Stimulated activated CD4-positive, alpha-beta T cell treated with anti-CD3 and anti-CD28 coated beads, Interleukin-4, amount 100 ng/mL, for 24 hours (primary cell): ENCODE measurements at places on chromosomes 5 and 9.

- no peak for DNase-seq
Measured at GRCh38 chr5:136020001-136020382, 8.8 kb upstream of the TGFBI start.

DNA sequence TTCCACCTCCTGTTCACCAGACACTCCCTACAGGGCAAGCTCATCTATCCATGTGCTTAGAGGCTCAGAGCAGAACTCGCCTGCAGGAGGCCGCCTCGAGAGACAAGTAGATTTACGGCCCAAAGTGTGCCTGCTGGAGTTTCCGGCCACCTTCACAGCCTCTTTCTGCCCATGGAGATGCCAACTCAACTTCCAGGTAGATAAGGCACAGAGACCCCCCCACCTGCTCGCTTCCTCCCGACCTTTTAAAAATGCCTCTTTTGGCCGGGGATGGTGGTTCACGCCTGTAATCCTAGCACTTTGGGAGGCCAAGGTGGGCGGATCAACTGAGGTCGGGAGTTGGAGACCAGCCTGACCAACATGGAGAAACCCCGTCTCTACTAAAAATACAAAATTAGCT is 46.6 kb downstream of the EXD3 start:
- DNase-seq, result no peak

GRCh38 chr5:126069329-126069728 is 353.9 kb upstream of the GRAMD2B start:
- no peak for DNase-seq

DNA sequence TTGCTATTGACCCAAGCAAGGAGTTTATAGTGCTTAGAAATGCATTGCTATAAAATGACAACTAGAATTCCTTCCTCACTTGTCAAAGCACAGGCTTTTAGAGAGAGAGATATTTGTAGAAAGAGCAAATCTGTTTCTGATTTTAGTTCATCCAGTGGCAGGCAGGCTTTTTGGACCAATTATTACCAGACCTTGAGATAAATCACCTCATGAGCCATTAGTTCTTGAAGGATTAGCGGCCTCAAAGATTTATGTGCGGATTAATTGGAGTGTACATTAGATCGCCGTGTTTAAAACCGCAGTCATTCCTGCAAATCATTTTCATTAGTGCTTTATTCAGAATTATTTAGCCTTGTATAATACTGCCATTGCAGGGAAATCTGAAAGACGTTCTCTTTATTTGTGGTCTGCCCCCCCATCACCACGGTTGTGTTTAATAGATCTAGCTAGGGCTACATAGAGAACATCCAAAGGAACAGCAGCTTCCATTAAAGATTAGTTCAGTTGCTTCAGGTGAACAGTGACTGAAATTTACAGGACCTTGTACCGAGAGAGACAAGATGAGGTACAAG is 28.8 kb upstream of the TJP2 start:
- DNase-seq, result no peak

- DNase-seq, result no peak
Measured at GRCh38 chr5:144209361-144209760, 38.7 kb downstream of the KCTD16 start.

GRCh38 chr9:117444501-117444900 is 29.6 kb upstream of the ASTN2 start:
- no peak for DNase-seq

GRCh38 chr9:73611032-73611431 is 459.4 kb downstream of the ANXA1 start:
- no peak for DNase-seq

GRCh38 chr9:33029231-33029786 is 4.2 kb downstream of the DNAJA1 start:
- no peak for DNase-seq

DNA sequence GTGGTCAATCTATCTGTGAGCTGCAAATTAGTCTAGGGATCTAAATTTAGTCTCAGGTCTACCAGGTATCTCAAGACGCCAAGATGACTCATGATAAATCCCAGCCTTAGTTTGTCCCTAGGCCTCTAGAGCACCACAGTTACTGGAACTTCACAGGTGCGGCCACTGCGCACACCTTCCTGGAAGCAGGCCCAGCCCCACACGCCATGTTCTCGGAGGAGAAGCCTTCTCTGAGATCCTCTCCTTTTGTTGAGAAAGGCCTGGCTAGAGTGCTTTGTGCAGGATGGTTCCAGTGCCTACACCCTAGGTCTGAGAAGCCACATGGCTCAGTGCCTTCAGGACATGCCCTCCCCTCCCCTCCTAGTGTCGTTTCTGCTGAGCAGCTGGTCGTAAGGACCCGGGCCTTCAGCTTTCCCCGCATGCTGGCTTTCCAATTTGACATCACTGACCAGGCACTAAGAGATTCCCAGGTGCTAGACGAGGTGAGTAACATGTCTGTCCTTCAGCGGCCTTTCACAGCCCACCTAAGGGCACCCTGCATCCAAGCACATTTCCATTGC is 51.9 kb downstream of the IPPK start:
- DNase-seq, result no peak

GRCh38 chr9:31304576-31304975 is 1079.9 kb upstream of the ACO1 start:
- DNase-seq, result no peak

- DNase-seq, result no peak
Measured at GRCh38 chr5:139969318-139969717, 73.8 kb downstream of the NRG2 start.

GRCh38 chr9:125460883-125461635 is 199.4 kb downstream of the GAPVD1 start:
- no peak for DNase-seq

- no peak for DNase-seq
Measured at GRCh38 chr9:116300360-116300870, 146.8 kb downstream of the PAPPA start.

GRCh38 chr9:37337301-37337890 is 85.1 kb upstream of the GRHPR start:
- no peak for DNase-seq

DNA sequence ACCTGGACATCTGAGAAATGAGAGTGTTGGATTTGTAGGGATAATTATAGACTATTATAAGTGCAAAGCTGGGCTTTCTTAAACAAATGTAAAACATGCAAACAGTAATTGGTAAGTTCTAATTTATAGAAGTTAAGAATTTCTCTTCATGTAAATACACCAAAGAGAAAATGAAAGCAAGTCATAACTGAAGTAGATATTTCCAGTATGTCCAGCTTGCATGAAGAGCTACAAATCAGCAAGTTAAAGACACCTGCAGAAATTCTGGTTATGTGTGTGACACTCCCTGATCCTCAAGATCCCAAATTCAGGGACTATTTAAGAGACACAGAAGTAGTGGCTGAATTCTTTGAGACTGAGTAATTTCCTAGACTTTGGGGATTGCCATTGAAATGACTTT is 308.9 kb downstream of the TLE4 start:
- no peak for DNase-seq

GRCh38 chr9:70046274-70047070 is 2.8 kb downstream of the MAMDC2 start:
- no peak for DNase-seq

DNA sequence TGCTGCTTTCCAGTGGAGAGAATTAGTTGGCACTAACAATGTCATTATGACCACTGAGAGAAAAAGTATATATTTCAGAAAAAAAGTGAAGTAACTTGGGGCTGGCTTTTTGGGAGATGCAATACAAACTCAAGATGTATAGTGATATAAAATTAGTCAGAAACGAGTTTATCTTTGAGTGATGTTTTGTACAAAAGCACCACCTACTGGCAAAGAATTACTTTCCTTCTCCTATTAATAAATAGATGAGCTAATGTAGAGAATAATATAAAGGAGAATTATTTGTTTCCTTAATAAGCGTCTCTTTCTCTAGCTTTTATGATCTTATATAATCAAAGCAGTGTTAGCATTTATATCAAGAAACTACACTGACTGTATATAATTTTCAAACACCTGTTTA is 158.8 kb downstream of the MEF2C start:
- DNase-seq, result no peak

- no peak for DNase-seq
Measured at GRCh38 chr5:155530046-155530445, 516.5 kb downstream of the KIF4B start.

DNA sequence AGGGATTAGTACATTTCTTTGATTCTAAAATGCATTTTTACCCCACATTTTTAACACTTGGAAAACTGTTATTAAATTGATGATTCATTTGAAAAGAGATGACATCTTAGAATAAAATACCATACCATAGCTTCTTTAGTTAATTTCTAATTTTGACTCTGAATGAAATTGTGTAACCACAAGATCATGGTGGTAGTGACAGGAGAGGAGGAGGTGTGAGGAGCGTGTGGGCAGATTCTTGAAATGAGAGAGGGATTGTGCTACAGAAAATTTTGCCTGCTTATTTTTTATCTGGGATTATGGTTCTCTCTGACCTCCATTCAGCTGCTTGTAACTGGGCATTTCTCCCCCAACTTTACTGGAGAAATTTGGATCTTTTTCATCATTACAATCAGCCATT is 173.3 kb upstream of the CLINT1 start:
- DNase-seq, result no peak

- no peak for DNase-seq
Measured at GRCh38 chr9:22693156-22693555, 246.5 kb downstream of the DMRTA1 start.

- DNase-seq, result no peak
Measured at GRCh38 chr9:82242285-82242963, 253.9 kb downstream of the SPATA31D1 start.

DNA sequence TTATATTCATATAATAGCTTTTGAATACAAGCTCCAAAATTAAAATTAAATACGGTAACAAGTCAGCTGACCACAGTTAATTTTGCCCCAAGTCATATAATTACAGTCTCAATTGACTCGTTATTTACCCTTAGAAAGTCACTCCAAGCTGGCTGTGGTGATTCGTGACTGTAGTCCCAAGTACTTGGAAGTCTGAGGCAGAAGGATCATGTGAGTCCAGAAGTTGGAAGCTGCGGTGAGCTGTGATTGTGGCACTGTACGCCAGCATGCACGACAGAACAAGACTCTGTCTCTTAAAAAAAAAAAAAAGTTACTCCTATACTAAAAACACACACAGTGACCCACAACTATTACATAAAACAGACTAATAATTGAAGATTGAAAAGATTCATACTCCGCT is 31.6 kb upstream of the DTWD2 start:
- DNase-seq, result no peak

- no peak for DNase-seq
Measured at GRCh38 chr9:37920471-37921167, 16.7 kb upstream of the SLC25A51 start.

DNA sequence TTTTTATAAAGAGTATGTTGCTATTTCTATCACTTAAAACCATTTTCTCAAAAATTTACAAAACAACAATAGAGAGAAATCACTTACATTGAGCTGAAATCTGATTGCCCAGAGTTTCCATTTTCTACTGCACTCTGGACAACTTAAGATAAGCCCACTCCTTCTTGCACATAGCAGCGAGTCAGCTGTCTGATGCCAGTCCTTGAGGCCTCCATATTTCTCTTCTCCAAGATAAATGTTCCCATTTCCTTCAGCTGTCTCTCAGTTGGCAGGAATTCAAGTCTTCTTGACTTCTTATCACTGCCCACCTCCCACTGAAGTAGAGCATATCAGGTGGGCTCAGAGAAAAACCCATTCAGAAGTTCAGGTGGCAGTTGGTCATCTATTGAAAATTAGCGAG is 78.5 kb upstream of the PIP5K1B start:
- no peak for DNase-seq

DNA sequence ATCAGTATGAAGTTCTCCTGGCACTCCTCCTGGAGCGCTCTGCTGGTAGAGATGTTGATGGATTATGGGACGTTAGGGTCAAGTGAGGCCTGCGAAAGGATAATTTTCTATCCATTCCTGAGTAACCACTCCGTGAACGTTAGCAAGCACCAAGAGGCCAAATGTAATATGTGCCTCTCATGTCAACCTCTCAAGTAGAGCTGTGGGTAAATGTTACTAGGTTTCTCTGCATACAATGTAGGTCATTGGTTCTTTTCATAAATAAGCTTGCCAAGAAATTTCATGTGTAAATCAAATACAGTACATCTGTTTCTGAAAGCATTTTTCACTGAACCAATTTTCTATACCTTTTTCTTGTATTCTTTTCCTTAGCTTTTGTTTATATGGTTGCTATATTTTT is 126.3 kb downstream of the KDM4C start:
- no peak for DNase-seq

DNA sequence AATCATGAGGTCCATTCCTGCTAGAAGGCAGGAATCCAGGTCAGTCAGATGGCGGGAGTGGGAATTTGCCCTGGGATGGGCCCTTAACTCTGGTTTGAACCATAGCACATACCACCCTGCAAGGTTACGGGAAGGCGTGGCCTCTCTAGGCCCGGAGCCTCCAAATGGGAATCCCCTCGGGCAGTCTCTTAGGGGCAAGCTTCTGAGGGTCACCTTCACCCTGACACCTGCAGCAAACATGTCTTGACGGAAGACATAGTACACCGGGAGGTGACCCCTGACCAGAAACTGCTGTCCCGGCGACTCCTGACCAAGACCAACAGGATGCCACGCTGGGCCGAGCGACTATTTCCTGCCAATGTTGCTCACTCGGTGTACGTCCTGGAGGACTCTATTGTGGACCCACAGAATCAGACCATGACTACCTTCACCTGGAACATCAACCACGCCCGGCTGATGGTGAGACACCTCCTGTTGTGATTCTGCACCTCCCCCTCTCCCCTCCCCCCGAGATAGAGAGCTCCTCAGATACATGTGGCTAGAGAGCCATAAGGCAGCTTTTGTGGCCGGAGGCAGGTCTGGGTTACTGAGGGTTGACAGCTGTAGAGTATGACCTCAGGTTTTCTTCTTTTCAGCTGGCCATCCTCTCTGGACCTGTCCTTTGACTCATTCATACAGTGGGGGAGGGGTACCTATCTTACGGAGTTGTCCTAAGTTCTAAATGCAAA is 957 bp downstream of the PRELID1 start:
- DNase-seq, result no peak

DNA sequence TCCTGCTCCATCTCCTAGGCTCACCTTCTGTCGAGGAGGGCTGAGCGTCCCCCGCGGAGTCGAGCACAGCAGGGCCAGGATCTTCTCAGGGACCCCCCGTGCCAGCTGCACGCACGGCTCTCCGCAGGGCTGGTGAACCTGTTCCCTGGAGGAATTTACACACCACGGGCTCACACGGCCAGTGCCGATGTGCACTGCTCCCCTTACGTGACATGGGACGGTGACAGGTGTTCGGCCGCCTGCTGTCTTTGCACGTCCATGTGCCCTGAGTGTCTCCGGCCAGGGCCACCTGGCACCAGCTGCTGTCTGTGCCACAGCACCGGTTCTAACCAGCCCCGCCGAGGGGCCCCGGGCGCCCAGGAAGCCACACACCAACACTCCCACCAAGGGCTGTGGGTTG is 8.7 kb upstream of the AGPAT2 start:
- no peak for DNase-seq

GRCh38 chr5:9596171-9596780 is 33.9 kb downstream of the TAS2R1 start:
- DNase-seq, result no peak

- DNase-seq, result no peak
Measured at GRCh38 chr5:28226407-28226806, 1188.0 kb upstream of the CDH9 start.

GRCh38 chr9:118961857-118962256 is 407.4 kb downstream of the BRINP1 start:
- no peak for DNase-seq

GRCh38 chr5:65198456-65199120 is 283.1 kb downstream of the ADAMTS6 start:
- DNase-seq, result no peak

- DNase-seq, result no peak
Measured at GRCh38 chr5:87136733-87137132, 130.9 kb upstream of the RASA1 start.

- no peak for DNase-seq
Measured at GRCh38 chr9:123881604-123882003, 48.3 kb downstream of the DENND1A start.

- DNase-seq, result no peak
Measured at GRCh38 chr9:132697230-132697629, 27.0 kb downstream of the GTF3C4 start.
